ENCODE measurements at places on chromosomes 1 and 21.
A peak's percentile ranks its signal among the peaks of the same experiment; 100 is the strongest.

- ATAC-seq: no peak
These were observed 2.7 kb upstream of the COL6A2 start for GRCh38 chr21:46095083-46095719.

DNA sequence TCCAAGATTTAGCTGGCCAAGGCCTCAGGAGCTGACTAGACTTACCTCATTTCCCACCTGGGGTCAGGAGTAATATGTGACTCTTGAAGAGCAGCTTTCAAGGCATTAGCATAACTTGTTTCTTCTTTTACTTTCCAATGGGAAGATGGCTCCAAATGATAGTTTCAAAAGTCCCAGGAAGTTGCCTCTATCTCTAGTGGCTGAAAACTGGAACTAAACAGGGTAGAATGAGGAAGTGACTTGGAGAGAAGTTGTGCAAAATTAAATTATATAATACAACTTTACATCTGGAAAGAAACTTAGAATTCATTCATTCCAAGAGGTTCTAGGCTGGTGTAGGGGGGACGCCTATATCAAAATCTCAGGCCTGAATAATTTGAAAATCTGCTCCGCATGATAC lies 250.1 kb upstream of the FMN2 start:
- no peak for ATAC-seq

GRCh38 chr1:89149229-89149628 lies 23.3 kb upstream of the GBP2 start:
- ATAC-seq: peak; percentile 94

GRCh38 chr1:52603630-52604029 lies 1.5 kb downstream of the GPX7 start:
- ATAC-seq: no peak

DNA sequence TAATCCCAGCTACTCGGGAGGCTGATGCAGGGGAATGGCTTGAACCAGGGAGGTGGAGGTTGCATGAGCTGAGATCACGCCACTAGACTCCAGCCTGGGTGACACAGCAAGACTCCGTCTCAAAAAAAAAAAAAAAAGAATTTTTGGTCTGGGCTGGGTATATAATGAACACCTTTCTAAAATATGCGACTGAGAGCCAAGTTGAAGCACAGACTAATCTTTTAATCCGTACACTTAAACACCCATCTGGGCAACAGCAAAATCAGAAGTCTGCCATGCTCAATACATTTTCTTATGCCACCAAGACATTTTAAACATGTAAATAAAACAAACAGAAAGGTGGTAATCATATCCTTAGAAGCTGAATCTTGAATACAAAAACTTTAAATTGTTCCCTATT lies 31.6 kb upstream of the ABCB10 start:
- no peak for ATAC-seq

GRCh38 chr21:33290441-33290840 lies 24.3 kb downstream of the IL10RB start:
- no peak for ATAC-seq

- no peak for ATAC-seq
These were observed 812.7 kb upstream of the ADAMTS5 start for GRCh38 chr21:27779606-27780005.

- ATAC-seq: no peak
These were observed 26.7 kb downstream of the STPG1 start for GRCh38 chr1:24386931-24387330.

- no peak for ATAC-seq
These were observed 2.3 kb downstream of the FYB2 start for GRCh38 chr1:56816909-56817308.

DNA sequence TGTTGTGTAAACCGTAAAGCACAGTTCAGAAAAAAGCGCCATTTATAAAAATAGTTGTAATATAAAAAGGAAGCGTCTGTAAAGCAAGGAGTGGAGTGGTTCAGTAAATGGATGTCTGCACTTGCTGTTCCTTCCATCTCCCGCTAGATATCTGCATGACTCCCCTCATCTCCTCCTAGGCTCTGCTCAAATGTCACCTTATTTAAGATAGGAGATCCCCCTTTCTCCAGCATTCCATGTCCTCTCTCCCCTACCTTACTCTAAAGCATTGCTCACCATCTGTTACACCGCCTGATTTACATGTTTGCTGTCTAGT lies 745 bp downstream of the MUL1 start:
- ATAC-seq: peak; percentile 45

DNA sequence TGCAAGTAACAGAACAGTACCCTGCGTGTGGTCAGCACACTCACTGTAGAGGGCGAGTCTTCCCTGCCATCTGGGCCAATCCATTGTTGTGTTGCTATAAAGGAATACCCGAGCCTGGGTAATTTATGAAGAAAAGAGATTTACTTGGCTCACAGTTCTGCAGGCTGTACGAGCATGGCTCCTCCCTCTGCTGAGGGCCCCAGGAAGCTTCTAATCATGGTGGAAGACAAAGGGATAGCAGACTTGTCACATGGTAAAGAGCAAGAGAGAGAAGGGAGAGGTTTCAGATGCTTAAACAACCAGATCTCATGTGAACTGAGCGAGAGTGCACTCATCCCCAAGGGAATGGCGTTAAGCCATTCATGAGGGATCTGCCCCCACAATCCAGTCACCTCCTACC lies 126.2 kb downstream of the CNIH3 start:
- no peak for ATAC-seq

DNA sequence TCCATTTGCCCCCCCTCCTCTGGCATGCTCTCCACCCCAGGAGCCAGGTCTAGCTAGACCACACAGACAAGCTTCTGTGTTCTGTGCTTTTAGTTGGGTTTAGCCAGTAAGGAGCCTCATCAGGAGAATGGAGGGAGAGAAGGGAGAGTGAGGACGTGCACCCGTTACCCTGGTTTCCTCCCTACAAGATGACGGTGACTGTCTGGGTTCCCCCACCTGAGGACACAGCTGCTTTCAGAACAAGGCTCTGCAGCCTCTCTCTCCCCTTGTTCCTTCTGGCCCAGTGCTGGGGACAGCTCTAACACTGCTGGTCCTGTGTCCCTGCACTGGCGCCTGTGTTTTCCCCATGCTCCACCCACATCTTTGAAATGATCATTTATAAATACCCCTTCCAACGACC lies 184.4 kb upstream of the GALNT2 start:
- ATAC-seq: no peak

DNA sequence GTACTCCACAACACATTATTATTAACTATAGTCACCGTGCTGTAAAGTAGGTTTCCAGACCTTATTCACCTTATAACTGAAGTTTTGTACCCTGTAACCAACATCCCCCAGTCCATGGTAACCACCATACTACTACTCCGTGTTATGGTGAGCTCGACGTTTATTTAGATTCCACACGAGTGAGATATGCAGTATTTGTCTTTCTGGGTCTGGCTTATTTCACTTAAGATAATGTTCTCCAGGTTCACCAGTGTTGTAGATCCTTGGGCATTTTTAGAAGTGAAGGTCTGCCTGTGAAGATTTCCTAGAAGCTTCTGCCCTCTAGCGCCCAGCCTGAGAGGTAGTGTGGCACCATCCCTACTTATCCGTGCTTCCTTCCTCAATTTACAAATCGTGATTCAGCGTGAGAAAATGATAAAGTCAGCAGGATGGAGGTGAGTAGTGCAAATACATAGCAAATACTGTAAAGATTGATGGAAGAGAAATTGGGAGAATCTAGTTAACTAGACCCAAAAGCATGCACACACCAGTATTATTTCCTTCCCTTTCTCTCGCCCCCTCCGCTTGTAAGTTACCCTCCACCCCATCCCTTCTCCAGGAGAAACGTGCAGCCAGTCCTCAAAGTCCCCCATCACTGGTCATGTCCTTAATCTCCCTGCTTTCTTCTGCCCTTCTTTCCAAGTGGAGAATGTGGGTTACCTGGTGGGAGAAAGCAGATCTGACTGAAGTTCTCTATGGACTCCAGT lies 36.0 kb upstream of the DISC1 start:
- ATAC-seq: peak; percentile 99

GRCh38 chr21:14096172-14096571 lies 114.6 kb downstream of the LIPI start:
- ATAC-seq: no peak

- ATAC-seq: peak; percentile 73
These were observed 18.4 kb upstream of the LY9 start for GRCh38 chr1:160777486-160778089.

- ATAC-seq: no peak
These were observed 37.6 kb upstream of the CLIC4 start for GRCh38 chr1:24707687-24708086.

- peak; percentile 77 for ATAC-seq
These were observed 33.6 kb upstream of the GNG5 start for GRCh38 chr1:84539972-84540371.

DNA sequence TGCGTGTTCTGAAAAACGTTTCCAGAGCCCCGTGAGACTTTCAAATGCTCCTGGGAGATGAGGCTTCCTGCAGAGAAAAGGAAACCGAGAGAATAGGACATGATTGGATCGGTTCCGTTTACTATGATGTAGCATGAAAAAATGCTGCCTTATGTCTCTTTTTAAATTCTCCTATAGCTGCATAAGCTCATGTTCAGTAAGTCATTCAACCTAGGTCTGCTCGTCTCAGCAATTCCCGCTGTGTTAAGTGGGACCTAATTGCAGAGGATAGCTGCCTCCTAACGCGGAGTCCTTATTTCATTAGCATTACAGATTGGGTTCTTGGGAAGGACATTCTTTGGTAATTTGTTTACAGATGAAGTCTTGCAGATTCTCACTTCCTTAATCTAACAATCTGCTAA lies 165.3 kb downstream of the GALNT2 start:
- no peak for ATAC-seq

GRCh38 chr1:177239792-177240191 lies 69.0 kb downstream of the BRINP2 start:
- no peak for ATAC-seq

DNA sequence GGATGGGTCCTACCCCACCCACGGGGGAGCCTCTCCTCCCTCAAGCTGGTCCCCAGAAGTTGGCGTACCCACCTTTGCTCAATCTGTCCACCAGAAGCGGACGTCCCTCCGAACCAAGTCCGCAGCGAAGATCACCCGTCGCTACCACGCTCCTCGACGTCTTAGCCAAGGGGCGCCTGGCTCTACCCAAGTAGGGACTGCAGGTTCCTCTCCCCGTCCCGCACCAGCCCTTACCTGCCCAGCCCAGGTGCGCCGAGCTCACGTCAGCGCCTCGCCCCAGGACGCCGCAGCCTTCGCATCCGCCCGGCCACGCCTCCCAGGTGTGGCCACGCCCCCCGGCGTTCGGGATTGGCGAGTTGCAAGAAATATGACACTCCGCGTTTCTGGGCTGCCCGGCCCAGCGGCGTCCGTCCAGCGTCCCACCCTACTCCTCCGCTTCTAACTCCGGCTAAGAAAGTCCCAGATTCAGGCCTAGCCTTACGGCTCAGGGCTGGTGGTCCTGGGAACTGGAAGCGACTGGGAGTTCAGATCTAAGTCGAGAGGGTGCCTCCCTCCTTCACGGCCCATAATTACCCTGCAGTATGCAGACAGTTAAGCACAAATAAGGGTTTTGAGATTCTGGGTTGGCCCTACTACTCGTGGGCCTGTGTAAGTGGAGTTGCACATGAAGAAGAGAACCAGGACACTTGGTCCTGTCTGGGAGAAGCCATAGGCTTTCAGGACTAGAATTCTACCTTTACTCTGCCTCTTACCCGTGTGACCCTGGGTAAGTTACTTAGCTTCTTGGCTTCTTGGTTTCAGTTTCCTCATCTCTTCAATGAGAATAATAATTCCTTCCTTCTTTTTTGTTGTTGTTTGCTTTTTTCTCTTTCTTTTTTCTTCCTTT lies at the start of gene IRF6:
IRF6 (minus strand) TSS at position 268 of the 886 bp plus-strand sequence. CDS start 4,729 bp downstream, outside the sequence.
- no peak for ATAC-seq

DNA sequence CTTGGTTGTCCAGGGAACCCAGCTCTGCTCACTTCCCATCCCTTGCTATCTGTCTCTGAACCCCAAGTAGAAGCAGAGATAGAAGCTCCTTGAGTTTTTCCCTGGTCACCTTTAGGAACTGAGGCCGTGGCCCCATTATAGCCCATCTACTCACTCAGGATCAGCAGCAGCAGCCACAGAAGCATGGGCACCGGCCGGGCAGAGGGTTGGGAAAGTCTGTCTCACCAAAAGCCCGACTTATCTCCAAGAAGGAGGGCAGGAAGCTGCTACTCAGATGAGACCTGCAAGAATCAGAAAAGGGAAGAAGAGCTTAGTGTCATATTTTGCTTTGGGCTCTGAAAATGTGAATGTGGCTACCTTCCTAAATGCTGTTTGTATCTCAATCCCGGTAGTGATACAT lies 264 bp downstream of the FCRL3 start:
- ATAC-seq: no peak

DNA sequence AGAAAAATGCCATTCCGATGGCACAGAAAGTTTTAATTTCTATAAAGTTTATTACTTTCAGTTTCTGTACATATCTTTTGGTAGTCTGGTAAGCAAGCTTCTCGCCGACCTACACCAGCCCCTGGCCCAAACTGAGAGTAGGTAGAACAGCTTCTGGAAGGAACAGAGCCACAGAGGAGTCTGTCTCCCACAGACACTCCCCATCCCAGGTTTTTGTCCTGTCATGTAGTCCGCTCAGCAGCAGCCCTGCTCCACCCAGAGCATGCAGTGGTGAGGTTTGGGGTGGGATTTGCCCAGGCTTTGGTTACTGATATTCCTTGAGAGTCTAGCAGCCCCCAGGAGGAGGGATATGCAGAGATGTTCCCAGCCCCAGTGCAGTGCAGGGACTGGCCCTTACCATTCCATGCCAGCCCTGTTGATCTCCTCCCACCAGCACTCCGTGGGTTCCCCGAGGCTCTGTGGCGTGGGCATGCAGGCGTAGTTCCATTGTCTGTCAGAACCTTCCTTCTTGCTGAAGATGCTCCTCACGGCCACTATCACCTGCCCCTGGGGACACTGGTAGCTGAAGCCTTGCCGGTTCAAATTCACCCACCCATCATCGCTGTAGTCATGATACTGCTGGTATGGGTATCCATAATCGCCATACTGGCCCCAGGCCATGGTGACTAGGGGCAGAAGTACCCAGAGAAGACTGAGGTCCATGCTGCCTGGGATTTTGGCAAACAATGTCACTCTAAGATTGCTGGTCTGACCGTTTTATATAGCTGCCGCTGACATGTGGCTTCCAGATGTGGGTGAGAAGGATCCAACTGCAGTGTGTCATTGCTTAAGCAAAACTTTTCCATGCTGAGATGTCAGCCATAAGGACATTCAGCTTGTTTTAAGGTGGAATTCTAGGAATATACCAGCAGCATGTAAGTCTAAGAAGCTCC lies at the start of gene DPT:
DPT (minus strand) TSS at position 734 of the 932 bp plus-strand sequence; CDS start at position 702, 32 bp downstream.
- ATAC-seq: peak; percentile 71

GRCh38 chr21:38839328-38840286 lies 33.9 kb downstream of the ETS2 start:
- ATAC-seq: peak; percentile 80

GRCh38 chr1:240652549-240652948 lies 40.6 kb upstream of the GREM2 start:
- no peak for ATAC-seq

GRCh38 chr1:21707086-21707840 lies 38.1 kb upstream of the RAP1GAP start:
- ATAC-seq: no peak

Data from SK-N-SH treated with all-trans-retinoic acid at 6 μM for 48 hours (cell line).